ENCODE measurements at places on chromosomes 4 and X.

DNA sequence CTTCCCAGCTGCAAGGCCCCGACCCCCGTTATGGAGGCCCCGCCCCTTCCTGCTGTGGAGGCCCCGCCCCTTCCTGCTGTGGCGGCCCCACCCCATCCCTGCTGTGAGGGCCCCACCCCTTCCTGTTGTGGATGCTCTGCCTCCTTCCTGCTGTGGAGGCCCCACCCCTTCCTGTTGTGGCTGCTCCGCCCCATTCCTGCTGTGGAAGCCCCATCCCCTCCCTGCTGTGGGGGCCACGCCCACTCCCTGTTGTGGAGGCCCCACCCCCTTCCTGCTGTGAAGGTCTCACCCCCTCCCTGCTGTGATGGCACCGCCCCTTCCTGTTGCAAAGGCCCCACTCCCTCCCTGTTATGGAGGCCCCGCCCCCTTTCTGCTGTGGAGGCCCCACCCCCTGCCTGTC is 104.9 kb upstream of the PSAPL1 start:
- peak; percentile 32 for DNase-seq

- peak; percentile 7 for DNase-seq
Measured at GRCh38 chr4:82555276-82555675, 6.5 kb downstream of the TMEM150C start.

DNA sequence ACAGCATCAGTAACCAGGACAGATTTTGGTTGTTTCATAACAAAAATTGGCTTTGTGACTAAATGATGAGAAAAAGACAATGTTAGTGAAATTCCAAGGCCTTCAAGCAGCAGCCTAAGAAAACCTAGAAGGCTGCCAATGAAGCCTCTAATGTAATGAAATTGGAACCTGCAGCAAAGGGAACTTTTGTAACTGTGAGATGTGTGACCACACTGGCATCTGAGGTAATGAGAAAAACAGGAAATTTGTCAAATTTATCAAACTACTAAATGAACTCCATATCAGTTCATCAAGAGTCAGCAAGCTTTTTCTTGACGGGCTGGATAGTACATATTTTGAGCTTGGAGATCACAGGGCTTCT is 30.4 kb upstream of the EMCN start:
- no peak for DNase-seq

GRCh38 chr4:69056921-69057550 is 39.2 kb upstream of the UGT2B7 start:
- DNase-seq, result peak; percentile 7

DNA sequence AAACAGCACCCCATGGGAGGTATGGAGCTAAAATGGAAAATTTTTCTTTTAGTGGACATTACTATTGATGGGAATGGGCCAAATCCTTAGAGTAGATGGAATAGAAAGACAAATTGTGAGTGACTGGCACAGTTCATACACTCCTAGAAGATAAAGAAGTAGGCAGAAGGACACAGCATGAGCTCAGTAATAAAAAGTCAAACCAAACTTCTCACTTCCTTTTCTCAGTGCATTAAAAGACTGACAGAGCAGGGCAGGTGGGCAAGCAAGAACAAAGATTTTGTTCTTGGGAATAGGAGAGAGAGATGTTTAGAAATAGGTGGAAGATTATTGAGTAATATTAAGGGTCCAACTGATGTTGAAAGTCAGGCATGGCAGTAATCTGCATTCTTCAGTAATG is 132.5 kb downstream of the ATP10D start:
- no peak for DNase-seq

DNA sequence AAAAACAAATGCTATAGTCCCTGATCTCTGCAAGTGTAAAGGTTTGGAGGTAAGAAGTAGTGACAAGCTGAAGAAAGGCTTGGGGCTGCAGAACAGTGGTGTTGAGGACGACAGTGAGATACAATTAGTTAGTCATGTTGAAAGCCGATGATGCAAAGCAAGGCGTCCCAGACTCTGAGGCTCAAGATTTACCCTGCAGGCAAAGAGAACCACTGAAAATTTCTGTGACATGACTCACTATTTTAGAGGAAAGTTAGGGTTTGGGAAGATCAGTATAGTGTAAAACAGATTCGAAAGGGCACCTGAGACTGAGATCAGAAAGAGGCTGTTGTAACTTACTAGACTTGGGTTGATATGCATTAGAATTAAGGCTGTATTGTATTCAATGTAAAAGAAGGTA is 281.3 kb upstream of the FTHL17 start:
- peak; percentile 64 for DNase-seq

- no peak for DNase-seq
Measured at GRCh38 chr4:86522349-86522748, 71.8 kb upstream of the PTPN13 start.

DNA sequence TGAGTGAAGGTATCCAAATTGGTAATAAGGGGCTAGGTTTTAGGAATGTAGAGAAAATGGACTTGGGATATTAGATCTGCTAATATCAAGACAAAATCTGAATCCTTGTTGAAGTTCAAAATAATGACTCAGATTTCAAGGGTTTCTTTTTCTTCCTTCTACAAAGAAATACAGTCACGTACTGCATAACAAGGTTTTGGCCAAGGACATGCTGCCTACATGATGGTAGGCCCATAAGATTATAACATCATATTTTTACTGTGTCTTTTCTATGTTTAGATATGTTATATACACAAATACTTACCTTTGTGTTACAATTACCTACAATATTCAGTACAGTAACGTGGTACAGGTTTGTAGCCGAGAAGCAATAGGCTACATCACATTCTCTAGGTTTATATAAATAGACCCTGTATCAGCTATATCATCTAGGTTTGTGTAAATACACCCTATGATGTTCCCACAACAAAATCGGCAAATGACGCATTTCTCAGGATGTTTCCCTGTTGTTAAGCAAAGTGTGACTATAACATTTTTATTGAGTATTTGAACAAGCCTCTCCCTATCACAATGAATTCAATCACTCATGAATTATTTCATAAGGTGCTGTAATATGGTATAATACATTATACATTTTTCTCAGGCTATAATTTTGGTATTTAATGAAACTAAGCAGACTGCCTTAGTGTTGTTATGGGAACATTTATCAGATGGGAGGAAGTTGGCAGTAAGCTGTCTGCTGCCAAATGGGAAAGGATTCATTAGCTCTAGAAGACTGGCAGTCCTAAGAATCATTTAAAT is 186.3 kb downstream of the PPP3CA start:
- no peak for DNase-seq

DNA sequence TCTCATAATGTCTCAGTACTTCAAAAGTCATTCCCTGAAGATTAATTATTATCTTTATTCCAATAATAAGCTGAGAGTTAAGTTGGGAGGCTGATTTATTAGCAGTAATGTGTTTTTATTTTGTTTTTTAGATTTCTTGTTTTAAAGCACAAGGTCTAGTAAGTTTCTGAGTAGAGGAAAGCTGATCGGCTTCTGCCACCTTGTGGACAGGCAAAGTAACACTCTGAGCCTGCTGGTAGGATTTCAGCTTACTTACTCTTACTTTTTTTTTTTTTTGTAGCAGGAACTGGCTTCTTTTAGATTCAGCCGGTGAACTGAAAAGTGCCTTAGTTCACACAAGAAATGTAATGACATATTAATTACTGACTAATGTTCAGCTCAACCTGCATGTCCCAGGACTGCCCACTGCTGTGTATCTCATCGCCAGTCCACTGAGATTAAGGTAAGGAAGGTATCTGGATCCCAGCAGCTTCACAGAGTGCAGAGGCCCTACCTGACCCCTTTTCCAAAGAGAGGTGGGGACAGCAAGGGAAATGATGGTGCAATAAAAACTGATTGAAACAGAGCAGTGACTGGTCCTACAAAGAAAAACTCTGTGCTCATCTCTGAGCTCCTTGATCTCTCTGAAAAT is 126.5 kb downstream of the ADGRA3 start:
- DNase-seq, result peak; percentile 75

GRCh38 chr4:121330180-121330665 is 50.6 kb downstream of the QRFPR start:
- DNase-seq, result no peak

DNA sequence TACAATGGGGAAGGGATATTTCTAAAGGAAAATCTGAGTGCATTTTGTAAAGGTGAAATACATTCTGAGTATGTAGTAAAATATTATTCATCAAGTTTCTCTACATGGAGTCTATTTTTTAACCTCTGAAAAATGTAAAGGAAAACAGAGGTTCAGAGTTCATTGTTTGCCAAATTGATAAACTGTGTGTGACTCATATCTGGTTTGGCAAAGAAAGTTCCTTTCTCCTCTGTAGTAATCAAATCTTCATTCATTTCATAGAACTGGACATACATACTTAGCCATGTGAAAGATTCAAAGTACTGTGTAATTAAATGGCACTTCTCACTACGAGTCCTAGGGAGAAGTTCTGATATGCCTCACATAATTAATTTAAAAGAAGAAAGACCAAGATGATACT is 61.6 kb downstream of the HPGD start:
- DNase-seq, result peak; percentile 6

GRCh38 chr4:187387739-187388138 is 607.8 kb upstream of the ZFP42 start:
- peak; percentile 50 for DNase-seq

Measured in fibroblast of skin of scalp (primary cell).